Left ventricle myocardium superior (tissue), 1 donor: ENCODE measurements at places on chromosomes 6 and 20.

DNA sequence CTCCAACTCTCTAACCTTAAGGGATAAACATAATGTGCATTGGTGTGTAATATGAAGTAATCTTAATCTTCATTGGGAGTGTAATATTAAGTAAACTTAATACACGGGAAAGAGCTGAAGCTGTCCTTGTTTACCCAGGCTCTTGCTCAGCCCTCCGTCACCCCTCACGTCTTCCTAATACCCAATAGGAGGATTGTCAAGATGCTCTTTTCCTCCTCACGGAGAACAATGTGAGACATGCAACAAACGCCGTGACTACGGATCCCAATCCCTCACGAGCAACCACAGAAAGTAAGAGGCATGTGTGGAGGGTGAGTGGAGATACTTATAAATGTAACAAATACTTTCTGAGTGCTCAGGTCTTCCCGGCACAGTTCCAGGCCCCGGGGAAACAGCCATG, 11.0 kb downstream of the KIF16B start:
- DNase-seq = no peak

GRCh38 chr6:52523378-52524142, 53.3 kb downstream of the TRAM2 start:
- DNase-seq = no peak

DNA sequence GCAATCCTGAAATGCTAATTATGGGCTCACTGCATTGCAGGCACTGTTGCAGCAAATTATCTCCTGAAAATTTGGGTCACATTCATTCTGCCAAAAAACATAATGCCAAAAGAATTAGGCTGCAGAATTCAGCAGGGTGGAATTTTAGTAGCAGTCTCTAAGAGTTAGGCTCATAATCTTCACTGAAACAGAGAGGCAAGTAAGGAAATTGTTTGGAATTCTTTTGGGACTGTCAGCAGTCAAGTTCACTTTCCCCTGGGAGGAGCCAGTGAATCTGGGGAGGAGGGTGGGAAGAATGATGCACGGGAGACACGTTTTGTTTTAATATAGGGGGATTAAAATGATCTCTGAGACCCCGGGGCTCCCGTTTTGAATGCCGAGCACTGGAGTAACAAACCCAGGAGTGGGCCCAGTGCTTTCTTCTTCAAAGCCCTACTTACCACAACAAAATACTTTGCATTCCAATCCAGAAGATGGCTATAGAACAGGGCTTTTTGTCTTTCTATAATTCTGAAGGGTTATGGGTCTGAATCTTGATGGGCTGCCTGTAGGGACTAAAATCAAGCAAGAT, 44.7 kb downstream of the SOBP start:
- no peak for DNase-seq

DNA sequence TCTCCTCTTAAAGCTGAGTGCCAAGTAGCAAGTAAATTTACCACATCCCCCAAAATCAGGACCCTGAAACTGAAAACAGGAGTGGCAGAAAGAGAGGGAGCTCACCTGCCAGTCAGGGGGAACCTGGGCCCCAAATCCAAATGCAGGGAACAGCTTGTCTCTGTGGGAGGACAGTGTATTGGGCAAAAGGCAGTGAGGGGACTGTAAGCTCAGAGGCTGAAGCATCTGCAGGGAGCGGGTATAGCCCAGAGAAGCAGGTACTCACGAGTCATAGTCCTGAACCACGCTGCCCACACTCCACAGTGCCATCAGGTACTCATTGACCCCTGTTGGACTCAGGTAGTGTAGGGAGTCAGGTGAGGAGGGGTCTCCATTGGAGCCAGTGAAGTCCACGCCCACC, 15.0 kb downstream of the SPAG4 start:
- DNase-seq = no peak
